ENCODE measurements at places on chromosomes 12 and 14. TPM values are rescaled to one million over a fixed set of nuclear protein-coding genes. Genes with fewer than 3 reads are reported as not detected.

DNA sequence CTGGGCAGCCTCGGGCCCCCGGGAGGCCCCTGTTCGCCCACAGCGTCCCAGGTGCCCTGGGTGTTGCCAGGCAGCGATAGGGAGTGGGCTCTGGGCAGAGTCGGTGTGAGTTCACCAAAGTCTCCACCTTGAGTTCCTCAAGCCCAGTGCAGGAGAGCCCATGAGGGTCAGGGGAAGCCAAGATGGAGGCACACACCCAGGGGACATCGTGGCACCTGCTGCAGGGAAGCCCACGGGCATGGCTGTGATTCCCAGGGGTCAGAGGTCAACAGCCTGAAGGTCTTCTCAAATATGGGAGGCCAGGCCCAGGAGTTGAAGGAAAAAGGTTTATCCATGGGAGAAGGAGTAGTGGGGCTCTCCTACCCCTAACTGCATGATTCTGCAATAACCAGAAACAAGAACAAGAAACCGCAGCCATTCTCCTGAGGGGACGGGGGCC is 148.8 kb downstream of the ADGRD1 start:
- H3K4me3 ChIP-seq = no peak overlapping the region
- H3K27ac ChIP-seq = no peak overlapping the region
- no peaks in the 10 kb centered on the region for H3K36me3 ChIP-seq
- peak; percentile 55 for DNase-seq

GRCh38 chr14:94560751-94561655 is at the start of gene SERPINA4:
TSS of gene SERPINA4 (plus strand) at chr14:94561442. CDS start at chr14:94563483, 2,041 bp downstream.
- H3K27ac ChIP-seq = no peak within 1 kb of the TSS
- H3K27me3 ChIP-seq = peaks cover 4% of the 10 kb centered on the region
- DNase-seq = no peak
- H3K4me3 ChIP-seq = no peak within 1 kb of the TSS
- H3K4me1 ChIP-seq = no peaks in the 10 kb centered on the region

GRCh38 chr14:99273766-99274345 is 1.9 kb upstream of the BCL11B start:
- H3K27ac ChIP-seq = no peak overlapping the region
- peaks cover 34% of the 10 kb centered on the region for H3K4me1 ChIP-seq
- H3K36me3 ChIP-seq = no peaks in the 10 kb centered on the region
- H3K4me3 ChIP-seq = peak overlapping the region; percentile 45

GRCh38 chr12:105420659-105421240 is 90.3 kb downstream of the C12orf75 start:
- H3K4me1 ChIP-seq = no peaks in the 10 kb centered on the region
- H3K4me3 ChIP-seq = no peak overlapping the region
- no peak overlapping the region for H3K27ac ChIP-seq
- no peaks in the 10 kb centered on the region for H3K36me3 ChIP-seq
- H3K27me3 ChIP-seq = no peaks in the 10 kb centered on the region

DNA sequence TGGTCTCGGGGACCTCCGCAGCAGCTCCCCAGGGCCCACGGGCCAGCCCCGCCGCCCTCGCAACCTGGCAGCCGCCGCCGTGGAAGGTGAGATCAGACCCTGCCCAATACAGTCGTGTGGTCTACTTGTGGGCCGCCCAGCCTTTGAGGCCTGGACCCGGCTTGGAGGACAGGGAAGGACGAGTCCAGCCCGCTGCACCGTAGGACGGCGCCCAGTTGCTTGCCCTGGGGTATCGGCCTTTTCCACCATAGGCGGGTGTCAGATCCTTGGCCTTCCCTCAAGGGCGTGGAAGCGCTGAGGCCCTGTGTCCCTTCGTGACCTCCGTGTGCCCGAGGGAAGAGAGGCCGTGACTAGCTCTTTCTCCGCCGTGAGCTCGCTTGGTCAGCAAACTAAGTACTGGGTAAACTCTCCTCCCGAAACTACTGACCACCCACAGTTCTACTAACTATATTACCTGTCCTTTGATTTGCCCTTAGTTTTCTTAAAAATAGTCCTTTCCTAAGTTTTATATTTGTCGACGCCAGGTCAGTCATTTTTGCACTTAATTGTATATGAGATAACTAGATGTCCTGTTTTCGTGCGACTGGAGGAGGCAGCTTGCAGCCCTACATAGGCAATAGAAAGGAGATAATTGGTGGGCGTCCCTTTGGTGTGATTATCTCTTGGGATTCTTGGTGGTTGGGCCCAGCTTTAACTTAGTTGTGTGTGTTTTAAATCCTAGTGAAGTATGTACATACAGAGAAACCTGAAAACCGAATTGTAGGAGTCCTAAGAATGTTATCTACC is 757 bp downstream of the SLC25A3 start:
- H3K36me3 ChIP-seq = peaks cover 36% of the 10 kb centered on the region
- peaks cover 18% of the 10 kb centered on the region for H3K4me1 ChIP-seq
- H3K27me3 ChIP-seq = no peaks in the 10 kb centered on the region
- peak overlapping the region; percentile 98 for H3K4me3 ChIP-seq
- H3K27ac ChIP-seq = peak overlapping the region; percentile 99

GRCh38 chr12:6392504-6392903 is 8.5 kb downstream of the LTBR start:
- peaks cover 41% of the 10 kb centered on the region for H3K36me3 ChIP-seq
- peaks cover 11% of the 10 kb centered on the region for H3K4me1 ChIP-seq
- H3K27ac ChIP-seq = peak overlapping the region; percentile 26
- no peak for DNase-seq

DNA sequence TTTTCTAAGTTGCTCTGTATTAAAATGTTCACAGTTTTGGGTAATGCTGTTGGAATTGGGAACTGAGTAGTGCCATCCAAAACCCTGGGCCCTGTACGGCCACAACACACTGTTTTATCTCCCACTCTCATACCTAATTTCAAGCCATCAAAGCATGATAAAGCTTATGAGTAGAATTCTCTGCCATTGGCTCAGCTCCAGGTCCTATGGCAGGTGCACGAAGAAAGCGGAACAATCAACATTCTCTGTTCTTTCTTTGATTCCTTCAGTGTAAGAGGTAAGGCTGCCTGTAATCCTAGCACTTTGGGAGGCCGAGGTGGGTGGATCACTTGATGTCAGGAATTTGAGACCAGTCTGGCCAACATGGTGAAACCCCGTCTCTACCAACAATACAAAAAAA is 394.9 kb downstream of the CCDC91 start:
- no peak overlapping the region for H3K4me3 ChIP-seq
- H3K27ac ChIP-seq = no peak overlapping the region
- H3K36me3 ChIP-seq = no peaks in the 10 kb centered on the region
- DNase-seq = no peak
- no peaks in the 10 kb centered on the region for H3K27me3 ChIP-seq

DNA sequence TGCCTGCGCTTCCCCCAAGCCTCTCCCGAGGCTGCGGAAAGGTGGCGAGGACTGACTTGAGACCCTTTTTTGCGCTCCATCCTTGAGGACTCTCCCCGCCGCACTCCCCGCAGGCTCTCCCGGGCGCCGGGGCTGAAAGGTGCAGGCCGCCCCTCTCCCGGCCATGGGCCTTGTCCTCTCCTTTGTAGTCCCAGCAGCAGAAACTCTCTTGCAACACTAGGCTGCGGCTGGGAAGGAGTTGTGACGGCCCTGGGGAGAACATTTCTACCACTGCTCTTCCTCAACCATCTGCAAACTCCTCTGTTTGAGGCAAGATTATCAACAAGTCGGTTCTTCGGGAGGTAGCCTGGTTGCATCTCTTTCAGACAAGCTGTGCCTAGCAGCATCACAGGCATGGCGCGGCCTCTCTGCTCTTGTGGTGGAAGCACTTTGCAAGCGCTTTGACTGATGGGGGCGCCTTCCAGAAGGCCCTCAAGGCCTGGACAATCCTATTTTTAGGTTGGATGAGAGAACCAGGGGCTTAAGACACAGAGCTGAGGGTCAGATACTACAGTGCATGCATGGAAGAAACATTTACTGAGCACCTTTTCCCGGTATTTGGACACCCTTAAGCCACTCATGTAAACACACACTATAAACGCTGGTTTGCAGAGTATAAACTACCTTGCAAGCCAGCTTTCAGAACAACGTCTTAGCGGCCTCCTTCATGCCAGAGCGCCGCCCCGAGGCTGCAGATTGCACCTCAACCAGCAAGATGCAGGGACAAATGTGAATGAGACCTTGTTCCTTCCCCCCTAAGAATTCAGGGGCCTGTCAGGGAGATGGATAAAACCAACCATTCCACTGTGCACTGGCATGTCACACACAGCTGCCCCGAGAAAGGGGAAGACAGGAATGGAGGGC is 1.2 kb upstream of the PRIMA1 start:
- no peaks in the 10 kb centered on the region for H3K4me1 ChIP-seq
- peak overlapping the region; percentile 37 for H3K4me3 ChIP-seq
- no peak for DNase-seq
- peaks cover 54% of the 10 kb centered on the region for H3K27me3 ChIP-seq
- no peak overlapping the region for H3K27ac ChIP-seq
- no peaks in the 10 kb centered on the region for H3K36me3 ChIP-seq

DNA sequence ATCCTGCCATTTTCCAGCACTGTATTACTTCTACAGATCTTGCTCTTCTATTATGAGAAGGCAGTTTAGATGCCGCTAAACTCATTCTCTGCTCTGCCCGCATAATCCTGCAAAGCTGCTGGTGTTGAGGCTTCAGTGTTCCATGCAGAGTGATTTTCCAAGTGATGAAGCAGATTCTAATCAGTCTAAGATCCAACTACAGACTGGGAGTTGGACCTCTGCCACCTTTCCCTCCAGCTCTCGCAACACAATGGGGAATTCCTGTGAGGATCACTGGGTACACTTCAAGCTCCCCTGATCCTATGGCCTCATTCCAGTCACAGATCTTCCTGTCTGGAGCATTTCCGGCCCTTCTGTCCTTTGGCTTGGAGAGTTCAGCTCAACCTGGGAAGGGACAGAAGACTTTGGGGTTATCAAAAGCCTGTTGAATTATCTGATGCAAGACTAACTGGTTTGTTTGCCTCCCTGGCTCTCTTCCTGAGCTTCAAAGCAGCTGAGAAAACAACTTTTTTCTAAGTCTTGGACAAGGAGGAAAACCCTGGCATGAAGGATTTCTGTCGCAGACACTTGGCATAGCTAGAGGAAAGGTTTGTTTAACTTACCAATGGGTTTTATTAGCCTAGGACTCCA is 333.9 kb downstream of the ZFP36L1 start:
- no peak overlapping the region for H3K4me3 ChIP-seq
- DNase-seq = peak; percentile 66
- H3K27me3 ChIP-seq = no peaks in the 10 kb centered on the region
- H3K36me3 ChIP-seq = no peaks in the 10 kb centered on the region
- peaks cover 22% of the 10 kb centered on the region for H3K4me1 ChIP-seq

- no peaks in the 10 kb centered on the region for H3K36me3 ChIP-seq
- no peak overlapping the region for H3K27ac ChIP-seq
- H3K4me3 ChIP-seq = no peak overlapping the region
- no peaks in the 10 kb centered on the region for H3K27me3 ChIP-seq
- peaks cover 17% of the 10 kb centered on the region for H3K4me1 ChIP-seq
- no peak for DNase-seq
Observed at GRCh38 chr12:63949902-63950301, 105.4 kb downstream of the SRGAP1 start.

DNA sequence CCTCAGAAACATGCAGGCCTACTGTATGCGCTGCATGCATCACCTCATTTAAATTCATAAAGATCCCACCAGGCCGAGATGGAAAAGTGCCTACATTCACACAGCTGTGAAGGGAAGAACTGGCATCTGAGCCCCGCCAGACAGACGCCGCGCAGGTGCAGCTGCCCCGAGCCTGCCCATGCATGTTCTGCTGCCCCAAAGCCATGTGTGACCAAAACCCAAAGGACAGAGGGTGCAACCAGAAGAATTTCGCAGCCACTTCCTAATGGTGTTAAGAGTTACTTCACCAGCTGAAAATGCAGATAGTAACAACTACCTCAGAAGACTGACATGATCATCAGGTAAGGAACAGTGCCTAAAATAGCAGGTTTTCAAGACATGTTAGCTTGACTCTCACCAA is 13.5 kb upstream of the KRT8 start:
- H3K4me1 ChIP-seq = no peaks in the 10 kb centered on the region
- H3K36me3 ChIP-seq = no peaks in the 10 kb centered on the region
- H3K4me3 ChIP-seq = no peak overlapping the region
- no peak overlapping the region for H3K27ac ChIP-seq

DNA sequence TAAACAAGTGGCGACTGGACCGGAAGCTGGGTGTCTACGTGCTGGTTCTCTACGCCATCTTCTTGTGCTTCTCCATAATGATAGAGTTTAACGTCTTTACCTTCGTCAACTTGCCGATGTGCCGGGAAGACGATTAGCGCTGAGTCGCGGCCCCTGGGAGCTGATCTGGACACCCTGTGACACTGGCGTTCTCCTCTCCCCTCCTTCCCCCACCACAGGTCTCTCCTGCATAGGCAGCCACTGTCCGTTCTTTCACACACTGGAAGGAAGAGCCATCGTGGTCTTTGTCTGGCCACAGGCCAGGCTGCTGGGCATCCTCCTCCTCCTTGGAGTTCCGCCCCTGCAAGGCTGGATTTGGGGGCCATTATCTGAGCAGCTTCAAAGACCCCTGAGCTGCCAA is 20.1 kb upstream of the RIN3 start:
- no peak overlapping the region for H3K4me3 ChIP-seq
- H3K4me1 ChIP-seq = peaks cover 21% of the 10 kb centered on the region
- no peaks in the 10 kb centered on the region for H3K27me3 ChIP-seq
- H3K27ac ChIP-seq = no peak overlapping the region

- H3K4me1 ChIP-seq = peaks cover 6% of the 10 kb centered on the region
- DNase-seq = no peak
- H3K27ac ChIP-seq = no peak overlapping the region
- H3K36me3 ChIP-seq = no peaks in the 10 kb centered on the region
- no peak overlapping the region for H3K4me3 ChIP-seq
Observed at GRCh38 chr12:42128888-42129287, 15.8 kb downstream of the GXYLT1 start.

- no peak overlapping the region for H3K4me3 ChIP-seq
- peaks cover 53% of the 10 kb centered on the region for H3K27me3 ChIP-seq
- no peaks in the 10 kb centered on the region for H3K36me3 ChIP-seq
- H3K4me1 ChIP-seq = peaks cover 36% of the 10 kb centered on the region
Observed at GRCh38 chr12:51867796-51868428, 19.4 kb upstream of the FIGNL2 start.

GRCh38 chr12:102964872-102965271 is 7.4 kb downstream of the ASCL1 start:
- no peak overlapping the region for H3K4me3 ChIP-seq
- no peak for DNase-seq
- no peaks in the 10 kb centered on the region for H3K36me3 ChIP-seq
- H3K27me3 ChIP-seq = peaks cover 64% of the 10 kb centered on the region
- H3K4me1 ChIP-seq = no peaks in the 10 kb centered on the region

The PMCH gene
- total RNA-seq = not detected

The OSGEP gene
- total RNA-seq = 33.8 TPM

The SLC25A47 gene
- not detected for total RNA-seq

All from upper lobe of right lung (tissue), 1 donor.